ENCODE measurements at places on chromosomes 7 and 10.

DNA sequence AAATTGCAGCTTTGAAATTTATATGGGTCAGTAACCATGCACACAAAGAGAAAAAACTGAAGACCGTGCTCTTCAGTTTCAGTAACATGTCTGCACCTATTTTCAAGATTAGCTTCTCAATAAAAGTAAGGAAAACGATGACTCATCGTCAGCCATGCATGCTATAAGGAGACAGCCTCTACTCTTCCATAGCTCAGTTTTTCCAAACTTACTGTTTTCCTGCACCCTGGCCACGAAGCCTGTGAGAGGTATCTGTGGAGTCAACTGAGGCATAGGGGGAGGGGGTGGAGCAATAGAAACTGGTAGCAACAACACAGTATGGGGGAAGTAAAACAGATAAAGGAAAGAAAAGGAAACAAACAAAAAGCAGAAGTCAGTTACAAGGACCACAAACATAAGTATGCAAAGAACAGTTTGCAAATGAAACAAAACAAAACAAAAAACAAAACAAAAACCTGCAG, 58.0 kb downstream of the PDSS1 start:
- peak; percentile 64 for DNase-seq

- DNase-seq: no peak
These were observed 77.9 kb downstream of the PARD3 start for GRCh38 chr10:34736976-34737771.

DNA sequence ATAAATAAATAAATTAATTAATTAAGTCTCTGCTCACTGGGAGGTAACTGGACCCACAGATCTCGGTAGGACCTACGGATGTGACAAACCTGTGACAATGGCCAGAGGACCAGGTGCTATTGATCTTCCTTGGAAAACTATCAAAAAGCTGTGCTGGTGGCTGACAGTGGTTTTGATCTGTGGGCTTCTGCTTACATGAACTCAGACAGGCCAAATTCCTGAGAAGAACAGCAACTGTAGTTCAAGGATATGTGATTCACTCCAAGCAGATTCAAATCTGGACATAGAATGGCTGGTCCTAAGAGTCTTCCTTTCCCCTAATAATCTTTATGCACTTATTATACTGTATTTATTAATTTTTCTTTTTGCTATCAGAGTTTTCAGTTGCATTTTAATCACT, 80.0 kb downstream of the ATXN7L1 start:
- DNase-seq: no peak

DNA sequence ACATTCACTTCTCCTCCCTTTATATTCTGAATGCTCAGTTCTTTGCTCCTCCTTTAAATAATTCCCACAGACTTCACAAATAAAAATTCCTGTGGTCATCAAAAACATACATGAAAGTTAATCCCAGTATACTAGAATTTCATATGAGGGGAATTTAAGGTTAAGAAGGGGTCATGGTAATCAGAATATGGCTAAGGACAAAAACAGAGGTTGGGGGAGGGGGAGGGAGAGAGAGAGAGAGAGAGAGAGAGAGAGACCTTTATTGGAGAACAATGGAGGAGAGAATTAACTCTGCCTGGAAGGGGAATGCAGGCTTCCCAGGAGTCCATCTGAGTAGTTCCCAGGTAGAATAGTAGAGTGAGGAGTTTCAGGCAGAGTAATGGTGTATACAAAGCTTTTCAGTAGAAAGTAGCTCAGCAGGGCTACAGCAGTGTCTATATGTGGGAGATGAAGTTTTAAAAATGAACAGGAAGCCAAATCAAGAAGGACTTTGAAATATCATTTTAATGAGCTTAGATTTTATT, 5.2 kb upstream of the CUBN start:
- DNase-seq: no peak

DNA sequence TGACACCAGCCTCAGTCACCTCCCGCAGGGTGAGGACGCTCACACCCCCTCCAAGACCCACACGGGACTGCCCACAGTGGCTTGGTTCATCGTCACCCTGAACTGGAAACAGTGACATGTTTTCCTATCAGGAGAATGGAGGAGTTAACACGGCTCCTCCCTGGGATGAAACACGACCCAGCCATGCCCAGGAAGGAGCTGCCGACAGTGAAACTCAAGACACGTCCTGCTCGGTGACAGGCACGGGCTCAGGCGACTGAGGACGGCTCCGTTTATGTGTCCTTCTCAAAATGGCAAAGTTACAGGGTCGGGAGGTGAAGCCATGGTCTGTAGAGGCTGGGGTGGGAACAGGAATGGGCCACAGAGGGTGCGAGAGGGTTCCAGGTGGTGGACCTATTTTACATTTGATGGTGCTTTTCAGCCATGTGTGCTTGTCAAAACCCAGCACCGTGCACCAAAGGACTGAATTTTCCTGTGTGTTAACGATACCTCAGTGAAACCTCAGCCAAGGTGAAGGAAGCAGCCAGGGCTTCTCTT, 272.4 kb downstream of the ADARB2 start:
- no peak for DNase-seq

DNA sequence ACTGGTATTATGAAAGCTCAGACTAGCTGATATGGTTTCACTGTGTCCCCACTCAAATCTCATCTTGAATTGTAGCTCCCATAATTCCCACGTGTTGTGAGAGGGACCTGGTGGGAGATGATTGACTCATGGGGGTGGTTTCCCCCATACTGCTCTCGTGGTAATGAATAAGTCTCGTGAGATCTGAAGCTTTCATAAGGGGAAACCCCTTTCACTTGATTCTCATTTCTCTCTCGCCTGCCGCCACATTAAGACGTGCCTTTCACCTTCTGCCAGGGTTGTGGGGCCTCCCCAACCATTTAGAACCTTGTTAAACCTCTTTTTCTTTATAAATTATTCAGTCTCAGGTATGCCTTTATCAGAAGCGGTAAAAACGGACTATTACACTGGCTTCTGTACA, 40.3 kb downstream of the COL13A1 start:
- no peak for DNase-seq

- no peak for DNase-seq
These were observed 82.8 kb upstream of the C7orf33 start for GRCh38 chr7:148507787-148508186.

DNA sequence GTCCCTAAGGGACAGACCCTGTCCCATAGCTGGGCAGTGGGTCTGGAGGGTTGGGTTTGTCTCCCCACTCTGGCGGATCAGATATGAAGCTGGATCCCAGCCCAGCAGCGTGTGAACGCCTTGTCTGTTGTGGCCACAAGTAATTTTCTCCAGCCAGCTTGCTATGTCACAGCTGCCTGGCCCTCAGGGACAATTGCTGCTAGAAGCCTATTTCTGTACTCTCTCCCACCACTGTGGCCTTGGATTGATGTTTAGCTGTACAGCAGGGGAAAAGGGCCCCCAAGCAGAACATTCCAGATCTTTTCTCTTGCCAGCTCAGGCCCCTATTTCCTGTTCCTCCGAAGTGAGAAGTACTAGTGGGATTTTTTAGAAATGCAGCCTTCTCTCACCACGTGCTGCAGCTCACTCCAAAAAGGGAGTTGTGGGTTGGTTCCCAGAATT, 53.5 kb upstream of the WAC start:
- DNase-seq: no peak

- DNase-seq: no peak
These were observed 126.9 kb upstream of the EFCAB10 start for GRCh38 chr7:105707967-105708762.

GRCh38 chr7:94241402-94241925, 153.2 kb upstream of the COL1A2 start:
- DNase-seq: no peak

GRCh38 chr10:123475466-123475865, 190.7 kb upstream of the GPR26 start:
- DNase-seq: no peak

- DNase-seq: no peak
These were observed 2.9 kb downstream of the INPP5A start for GRCh38 chr10:132540456-132540855.

DNA sequence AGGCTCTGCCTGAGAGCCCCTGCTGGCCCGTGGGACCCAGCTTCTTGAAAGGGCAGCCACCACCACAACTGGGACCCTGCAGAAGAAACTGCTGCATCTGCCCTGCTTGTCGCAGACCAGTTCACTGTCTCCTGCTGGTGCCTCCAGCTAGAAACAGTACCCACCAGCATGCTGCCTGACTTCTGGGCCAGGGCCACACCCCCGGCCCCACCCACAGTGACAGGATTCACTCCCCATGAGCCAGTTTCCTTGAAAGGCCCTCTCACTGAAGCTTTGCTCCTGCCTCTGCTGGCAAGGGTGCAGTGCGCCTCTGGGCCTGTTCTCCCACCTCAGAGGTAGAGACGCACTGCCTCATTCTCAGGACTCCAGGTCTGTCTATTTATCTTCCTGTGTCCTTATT, 32.4 kb downstream of the ANXA11 start:
- no peak for DNase-seq

DNA sequence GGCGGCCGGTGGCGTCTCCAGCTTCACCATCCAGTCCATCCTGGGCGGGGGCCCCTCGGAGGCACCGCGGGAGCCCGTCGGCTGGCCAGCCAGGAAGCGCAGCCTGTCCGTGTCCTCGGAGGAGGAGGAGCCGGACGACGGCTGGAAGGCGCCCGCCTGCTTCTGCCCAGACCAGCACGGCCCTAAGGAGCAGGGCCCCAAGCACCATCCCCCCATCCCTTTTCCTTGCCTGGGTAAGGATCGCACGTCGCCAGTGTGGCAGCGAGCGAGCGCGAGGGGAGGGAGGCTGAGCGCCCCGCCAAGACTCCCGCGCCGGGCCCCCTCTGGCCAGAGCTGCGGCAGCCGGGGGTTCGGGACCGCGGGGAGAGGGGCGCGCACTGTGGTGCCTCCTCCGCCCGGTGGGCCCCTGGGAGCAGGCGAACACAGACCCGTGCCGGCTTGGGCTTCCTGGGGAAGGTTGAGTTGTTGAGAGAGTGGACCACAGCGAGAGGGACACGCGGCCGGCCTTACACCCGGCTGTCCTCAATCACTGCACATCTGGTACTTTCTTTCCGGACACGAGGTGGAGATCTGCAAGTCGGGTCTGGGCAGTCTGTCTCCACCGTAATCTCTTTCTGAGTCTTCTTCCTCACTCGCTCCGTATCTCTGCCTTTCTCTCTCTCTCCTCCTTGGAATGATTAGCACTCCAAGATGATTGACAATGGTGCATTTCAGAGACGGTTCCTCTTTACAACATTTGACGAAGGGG, 652 bp downstream of the HMX2 start:
- peak; percentile 4 for DNase-seq

GRCh38 chr7:90661290-90662151, 65.4 kb downstream of the CDK14 start:
- peak; percentile 53 for DNase-seq

GRCh38 chr10:111087331-111087756, 10.5 kb downstream of the ADRA2A start:
- no peak for DNase-seq

GRCh38 chr10:113007821-113008220, 57.8 kb downstream of the TCF7L2 start:
- DNase-seq: no peak

DNA sequence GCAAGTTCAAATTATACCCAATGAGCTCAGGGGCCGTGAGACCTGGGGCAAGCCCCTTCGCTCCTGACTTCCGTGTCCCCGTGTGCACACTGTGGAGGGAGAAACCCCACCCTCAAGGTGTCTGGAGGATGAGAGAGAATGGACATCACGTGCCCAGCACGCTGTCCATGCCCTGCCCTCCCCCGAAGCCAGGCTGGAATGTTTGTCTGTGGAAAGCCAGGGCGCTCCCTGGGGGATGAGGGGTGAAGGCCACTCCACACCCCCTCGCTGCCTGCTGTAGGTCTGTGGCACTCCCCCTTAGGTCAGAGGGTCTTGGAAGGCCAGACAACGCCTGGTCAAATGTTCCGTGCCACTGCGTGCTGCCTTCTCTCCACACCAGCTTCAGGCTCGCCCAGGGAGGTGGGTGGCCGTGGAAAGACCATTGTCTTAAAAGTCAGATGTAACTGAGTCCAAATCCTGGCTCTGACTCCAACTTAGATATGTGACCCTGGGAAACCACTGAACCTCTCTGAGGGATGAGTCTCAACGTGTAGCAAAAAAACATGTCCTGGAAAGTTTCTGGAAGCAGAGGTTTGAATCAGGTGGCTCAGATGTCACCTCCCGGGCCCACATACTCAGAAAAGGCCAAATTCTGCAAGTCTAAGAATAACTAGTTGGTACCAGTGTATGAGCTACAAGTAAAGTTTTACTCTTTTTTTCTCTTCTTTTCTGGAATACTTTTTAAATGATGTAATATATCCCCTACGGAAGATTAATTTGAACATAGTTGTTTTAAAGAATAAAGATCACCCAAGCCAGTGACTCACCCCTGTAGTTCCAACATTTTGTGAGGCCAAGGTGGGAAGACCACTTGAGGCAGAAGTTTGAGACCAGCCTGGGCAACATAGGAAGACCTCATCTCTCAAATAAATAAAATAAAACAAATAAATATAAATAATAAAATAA, 24.9 kb downstream of the RCC1L start:
- DNase-seq: peak; percentile 74

DNA sequence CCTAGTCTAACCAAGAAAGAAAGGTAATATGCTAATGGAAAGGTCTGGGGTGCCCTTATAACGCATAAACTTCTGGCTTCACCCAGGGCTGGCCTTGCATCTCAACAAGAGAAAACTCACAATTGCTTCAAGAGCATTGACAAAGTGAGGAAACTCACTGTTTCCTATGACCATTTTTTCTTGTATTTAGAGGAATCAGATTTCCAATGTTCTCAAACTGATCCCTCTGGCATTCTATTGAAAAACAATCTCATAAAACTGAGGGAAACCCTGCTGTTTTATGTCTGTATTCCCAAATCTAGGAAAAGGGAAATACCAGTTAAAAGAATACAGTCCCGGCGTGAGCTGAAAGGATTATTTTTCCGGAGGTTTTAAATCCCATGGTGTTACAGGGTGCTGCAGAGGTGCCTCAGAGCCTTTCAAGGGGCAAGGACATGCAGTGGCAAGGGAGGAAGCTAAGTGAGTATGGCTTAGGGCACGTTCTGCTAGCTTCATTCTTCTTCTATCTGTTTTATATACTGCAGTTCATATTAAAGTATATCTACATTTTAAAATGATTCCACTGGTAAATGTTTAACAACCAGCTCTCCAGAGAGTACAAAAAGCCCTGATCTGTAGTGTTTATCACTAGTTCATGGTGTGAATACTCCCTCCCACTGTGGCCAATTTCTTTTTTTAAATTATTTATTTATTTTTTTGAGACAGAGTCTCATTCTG, 68.7 kb downstream of the CAV1 start:
- no peak for DNase-seq

DNA sequence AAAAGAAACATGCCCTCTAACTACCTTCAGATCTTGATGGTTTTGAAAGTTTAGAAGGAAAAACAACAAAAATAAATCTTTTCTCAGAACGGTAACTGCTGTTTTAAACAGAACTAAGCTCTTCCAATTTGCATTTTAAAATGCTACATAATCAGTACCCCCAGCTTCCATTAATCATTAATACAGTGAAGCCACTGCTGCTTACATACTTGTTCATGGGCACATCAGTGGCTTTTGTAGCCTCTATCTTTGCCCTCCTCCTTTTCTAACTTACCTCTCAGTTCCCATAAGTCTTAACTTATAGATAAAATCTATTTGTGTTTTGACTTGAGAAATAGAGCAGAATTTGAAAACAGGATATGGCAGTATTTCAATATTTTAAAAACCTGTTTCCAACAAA, 109.1 kb downstream of the POLL start:
- DNase-seq: no peak
